Fibroblast of villous mesenchyme (primary cell): ENCODE measurements at places on chromosomes 1 and 21. TPM values are rescaled to one million over a fixed set of nuclear protein-coding genes. Genes with fewer than 3 reads are reported as not detected.

The FBXO28 gene
- total RNA-seq: 27.4 and 41.5 TPM in 2 replicates

The P3R3URF gene
- total RNA-seq: not detected in 2 replicates

The MPZL1 gene
- total RNA-seq: 163 and 358 TPM in 2 replicates

The CHODL gene
- under 0.01 TPM in 2 replicates for total RNA-seq

The S100A13 gene
- total RNA-seq: 160 and 178 TPM in 2 replicates

The OR10K1 gene
- total RNA-seq: not detected in 2 replicates

The VSIG8 gene
- total RNA-seq: under 0.01 TPM in 1 of 2 replicates, not detected in the other

The ST6GALNAC5 gene
- total RNA-seq: 114 and 155 TPM in 2 replicates

The UBL4B gene
- total RNA-seq: under 0.01 TPM in 1 of 2 replicates, not detected in the other

The DIO1 gene
- not detected in 2 replicates for total RNA-seq

The POU2F1 gene
- total RNA-seq: 5.8 and 6.9 TPM in 2 replicates

The GBP6 gene
- under 0.01 TPM in 1 of 2 replicates, not detected in the other for total RNA-seq

The SYCP1 gene
- not detected in 2 replicates for total RNA-seq

The PGBD5 gene
- not detected in 2 replicates for total RNA-seq

The FCRL4 gene
- total RNA-seq: not detected in 2 replicates

The MRPS21 gene
- total RNA-seq: 28.7 and 30.7 TPM in 2 replicates

The MMP23B gene
- total RNA-seq: 6.5 and 11.0 TPM in 2 replicates

The CNKSR1 gene
- 0.32 TPM in 1 of 2 replicates, not detected in the other for total RNA-seq

The BSND gene
- not detected in 2 replicates for total RNA-seq

The TINAGL1 gene
- 60.5 and 87.6 TPM in 2 replicates for total RNA-seq

The CSDE1 gene
- 419 and 541 TPM in 2 replicates for total RNA-seq

The AMY1B gene
- not detected in 2 replicates for total RNA-seq

The ZNF683 gene
- not detected in 2 replicates for total RNA-seq
